ENCODE measurements at places on chromosomes 2 and 18.

- DNase-seq, result no peak
Measured at GRCh38 chr2:97742381-97742847, 29.0 kb downstream of the ZAP70 start.

GRCh38 chr2:102677244-102678215 is 58.2 kb downstream of the SLC9A2 start:
- DNase-seq, result no peak

DNA sequence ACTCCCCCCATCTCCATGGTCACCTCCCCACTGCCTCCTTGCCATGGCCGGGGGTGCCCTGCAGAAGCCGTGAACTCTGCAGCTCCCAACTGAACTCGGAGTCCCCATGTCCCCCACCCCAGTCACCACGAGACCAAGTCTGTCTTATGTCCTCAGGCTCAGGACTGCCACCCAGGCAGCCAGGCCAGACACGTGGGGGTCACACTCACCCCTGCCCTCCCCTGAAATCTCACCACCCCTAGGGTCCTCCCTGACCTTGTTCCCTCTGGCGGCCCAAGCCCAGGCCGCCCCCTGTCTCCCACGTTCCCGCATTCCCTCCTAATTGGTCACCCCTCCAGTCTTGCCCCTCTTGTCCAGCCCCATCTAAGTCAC is 11.0 kb downstream of the AQP12A start:
- DNase-seq, result no peak

DNA sequence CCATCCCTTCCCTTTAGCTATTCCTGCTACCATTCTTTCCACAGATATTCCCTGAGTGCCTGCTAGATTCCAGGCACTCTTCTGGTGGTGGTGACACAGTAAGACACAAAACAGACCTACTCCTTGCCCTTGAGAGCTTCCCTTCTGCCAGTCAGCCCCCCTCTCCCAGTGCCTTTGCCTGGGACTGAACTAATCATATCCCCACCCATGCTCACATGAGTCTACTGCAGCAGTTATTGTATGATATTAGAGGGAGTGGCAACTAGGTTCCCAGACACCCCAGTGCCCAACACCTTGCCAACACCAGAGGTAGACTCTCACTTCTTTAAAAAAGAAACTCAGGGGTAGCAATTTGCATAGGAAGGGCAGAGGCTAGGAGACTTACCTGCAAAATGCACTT is 7.2 kb upstream of the LBH start:
- DNase-seq, result no peak

GRCh38 chr2:196249860-196250259 is 78.5 kb upstream of the STK17B start:
- DNase-seq, result no peak

DNA sequence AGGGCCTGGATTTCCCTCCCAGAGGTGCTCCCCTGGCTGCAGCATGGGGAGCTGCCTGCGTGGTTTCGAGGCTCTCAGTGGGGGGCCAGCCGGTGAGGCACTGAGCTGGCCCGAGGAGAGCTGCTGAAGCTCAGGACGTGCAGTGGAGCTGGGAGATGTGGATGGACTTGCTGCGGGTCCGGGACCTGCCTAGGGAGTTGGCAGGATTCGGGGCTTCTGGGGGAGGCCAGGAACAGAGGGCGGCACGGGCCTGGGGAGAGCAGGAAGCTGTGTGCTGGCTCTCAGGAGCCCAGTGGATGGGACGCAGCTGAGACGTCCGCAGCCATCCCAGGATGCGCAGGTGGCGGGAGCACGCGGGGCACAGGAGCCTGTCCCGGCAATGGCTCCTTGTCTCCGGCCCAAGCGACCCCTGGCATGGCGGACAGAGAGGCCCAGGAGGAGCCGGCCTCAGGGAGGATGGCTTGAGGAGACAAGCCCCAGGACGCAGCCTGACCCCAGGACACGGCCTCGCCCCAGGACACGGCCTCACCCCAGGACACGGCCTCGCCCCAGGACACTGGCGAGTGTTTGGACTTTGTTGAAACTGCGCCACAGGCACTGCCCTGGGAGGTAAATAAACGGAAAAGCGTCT is 116.1 kb downstream of the NFATC1 start:
- DNase-seq, result no peak

GRCh38 chr2:214995926-214996670 is 142.3 kb downstream of the ABCA12 start:
- DNase-seq, result no peak

DNA sequence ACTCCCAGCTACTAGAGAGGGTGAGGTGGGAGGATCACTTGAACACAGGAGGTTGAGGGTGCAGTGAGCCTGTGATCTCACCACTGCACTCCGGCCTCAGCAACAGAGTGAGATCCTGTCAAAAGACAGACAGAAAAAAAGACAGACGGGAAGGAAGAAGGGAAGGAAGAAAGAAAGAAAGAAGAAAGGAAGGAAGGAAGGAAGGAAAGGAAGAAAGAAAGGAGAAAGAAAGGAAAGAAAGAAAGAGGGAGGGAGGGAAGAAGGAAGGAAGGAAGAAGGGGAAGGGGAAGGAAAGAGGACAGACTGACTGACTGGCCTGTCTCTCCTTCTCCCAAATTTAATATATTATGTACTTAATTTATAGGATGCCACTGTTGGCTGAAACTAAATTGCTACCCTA is 21.6 kb downstream of the SP9 start:
- no peak for DNase-seq

DNA sequence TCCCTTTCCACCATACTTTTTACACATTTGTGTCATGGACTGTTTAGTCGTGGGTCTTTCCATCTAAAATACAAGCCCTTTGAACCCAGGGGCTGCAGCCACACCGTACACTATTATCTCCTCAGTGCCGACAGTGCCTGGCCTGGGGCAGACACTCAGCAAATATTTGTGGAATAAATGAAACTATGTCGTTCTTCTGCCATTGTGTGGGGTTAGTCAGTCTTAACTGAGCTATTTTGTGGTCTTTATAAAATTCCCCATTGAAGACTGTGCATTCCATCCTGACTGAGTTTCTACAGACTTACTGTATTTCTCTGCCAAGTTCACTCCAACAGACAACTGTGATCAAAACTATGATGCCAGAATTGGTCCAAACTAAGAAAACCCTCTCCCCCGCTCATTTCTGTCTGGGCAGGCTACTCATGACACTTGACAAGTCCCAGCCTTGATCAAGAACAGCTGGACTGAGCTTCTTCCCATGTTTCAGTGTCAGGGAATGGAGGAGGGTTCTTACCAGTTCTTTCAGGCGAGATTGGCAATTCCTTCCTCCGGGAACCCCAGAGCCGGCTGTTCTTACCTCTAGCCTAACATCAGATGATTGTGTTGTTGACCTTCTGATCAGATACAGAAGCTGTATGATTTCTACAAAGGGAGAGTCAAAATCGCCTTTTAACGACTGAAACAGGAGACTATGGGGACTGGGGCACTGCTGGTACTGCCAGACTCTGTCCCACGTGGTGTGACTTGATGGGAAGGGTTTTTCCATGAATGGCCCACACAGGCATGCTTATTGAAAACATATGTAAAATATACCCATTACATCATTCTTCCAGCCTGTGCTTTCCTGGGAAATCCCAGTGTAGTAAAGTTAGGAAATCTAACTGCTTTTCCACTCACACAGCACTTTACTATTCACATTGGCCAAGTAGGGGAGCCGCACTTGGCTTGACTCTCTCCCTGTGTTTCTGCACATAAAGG is 77.4 kb upstream of the NPAS2 start:
- DNase-seq, result no peak

GRCh38 chr2:27255660-27256059 is 7.2 kb downstream of the SLC30A3 start:
- DNase-seq, result no peak

DNA sequence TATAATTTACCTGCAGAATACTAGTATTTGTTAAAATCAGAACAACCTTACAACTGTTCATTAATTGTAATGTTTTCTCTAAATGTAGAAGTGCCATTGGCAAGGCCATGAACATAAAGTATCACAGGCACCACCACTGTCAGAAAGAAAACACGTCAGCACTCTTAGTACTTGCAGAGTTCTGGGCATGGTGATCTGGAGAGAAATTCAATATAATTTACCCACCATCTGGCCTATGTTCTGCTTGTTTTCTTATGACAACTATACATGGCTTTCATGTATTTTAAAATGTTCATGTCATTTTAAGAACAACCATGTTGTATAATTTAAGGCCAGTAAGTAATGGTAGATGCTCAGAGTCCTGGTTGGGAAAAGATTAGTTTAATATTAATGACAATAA is 114.2 kb upstream of the SULT1C3 start:
- DNase-seq, result no peak
